ENCODE measurements at places on chromosomes 12 and 14.

DNA sequence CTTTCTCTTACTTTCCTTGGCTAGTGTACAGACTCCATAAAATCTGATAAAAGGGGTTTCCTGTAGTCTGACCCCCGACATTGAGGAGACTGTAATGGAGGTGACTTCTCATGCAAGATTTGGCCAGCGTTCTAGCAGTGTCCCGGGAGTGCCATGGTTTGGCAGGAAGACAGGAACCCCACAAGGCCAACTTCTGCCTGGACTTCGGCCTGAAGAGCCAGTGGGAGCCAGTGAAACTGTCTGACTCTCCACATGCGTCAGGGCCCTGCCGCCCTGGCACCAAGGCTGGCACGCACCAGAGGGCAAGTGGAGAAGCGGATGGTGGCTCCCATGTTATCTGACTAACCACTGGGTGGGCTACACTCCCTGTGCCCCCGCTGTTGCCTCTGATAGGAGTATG is 70.5 kb downstream of the TMEM260 start:
- no peak for DNase-seq

GRCh38 chr14:38901791-38902190 is 201.2 kb downstream of the SEC23A start:
- DNase-seq, result no peak

GRCh38 chr12:46489951-46490388 is 117.4 kb upstream of the SLC38A2 start:
- no peak for DNase-seq

DNA sequence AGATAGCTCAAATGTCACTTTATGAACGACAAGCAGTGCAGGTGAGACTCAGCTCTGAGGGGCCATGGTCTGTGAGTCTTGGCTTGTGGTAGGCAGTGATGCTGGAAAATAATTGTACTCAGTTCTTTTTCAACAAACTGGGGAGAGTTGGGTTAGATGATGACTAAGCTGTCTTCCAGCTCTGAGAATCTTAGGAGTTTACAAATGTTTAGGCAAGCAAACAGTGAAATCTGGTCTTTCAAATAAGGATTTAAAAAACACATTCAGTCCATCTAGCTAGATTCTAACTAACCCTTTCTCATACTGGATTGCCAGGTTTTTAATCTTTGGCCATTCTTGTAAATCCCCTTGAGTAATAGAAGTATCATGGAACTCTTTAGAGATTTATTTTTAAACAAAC is 3.4 kb downstream of the PHC1 start:
- peak; percentile 3 for DNase-seq

DNA sequence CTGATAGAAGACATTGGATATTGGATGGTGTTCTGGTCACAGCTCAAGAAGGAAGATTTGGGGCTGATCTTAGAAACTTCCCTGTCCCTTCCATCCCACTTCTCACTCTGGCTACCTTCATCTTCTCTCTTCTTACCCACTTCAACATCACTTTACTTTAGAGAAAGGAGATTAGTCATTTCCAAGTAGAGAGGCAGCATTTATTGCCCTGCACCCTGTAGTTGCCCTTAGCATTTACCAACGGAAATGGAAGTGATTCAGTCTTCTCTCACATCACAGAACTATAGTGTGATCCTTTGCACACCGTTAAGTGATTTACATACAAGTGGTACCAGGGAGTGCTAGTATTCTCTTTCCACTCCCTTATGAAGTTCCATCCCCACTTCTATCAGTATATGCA is 52.4 kb downstream of the PHLDA1 start:
- peak; percentile 59 for DNase-seq

DNA sequence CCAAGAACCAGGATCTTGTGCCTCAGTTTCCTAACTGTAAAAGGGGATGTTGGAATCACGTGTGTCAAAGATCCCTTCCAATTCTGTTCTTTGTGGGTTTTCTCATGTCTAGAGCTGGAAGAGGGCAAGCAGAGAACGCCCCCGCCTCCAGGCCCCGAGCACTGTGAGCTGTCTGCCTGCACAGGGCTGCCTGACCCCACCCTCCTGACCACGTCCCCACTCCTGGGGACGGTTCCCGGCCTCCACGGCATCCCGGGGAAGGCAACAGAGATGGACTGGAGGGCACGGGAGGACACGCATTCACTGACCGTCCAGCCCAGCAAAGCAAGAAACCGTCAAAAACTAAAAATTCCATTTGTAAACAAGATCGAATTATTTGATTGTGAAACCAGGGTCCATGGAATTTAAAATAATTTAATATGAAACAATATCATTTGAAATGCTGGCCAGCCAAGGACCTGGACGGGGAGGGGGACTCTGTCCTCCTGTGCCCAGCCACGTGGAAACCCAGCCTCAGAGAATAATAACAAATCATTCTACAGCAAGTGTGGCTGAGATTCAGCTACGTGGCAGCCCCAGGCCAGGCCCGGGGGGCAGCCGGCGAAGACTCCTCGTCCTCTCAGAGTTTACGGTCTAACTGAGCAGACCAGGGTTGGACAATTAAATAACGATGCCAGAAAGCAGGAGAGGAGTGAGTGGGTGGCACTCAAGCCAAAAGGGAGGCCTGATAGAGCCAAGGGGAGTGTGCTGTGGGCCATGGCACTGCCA is 87.3 kb upstream of the DIO3 start:
- DNase-seq, result no peak

GRCh38 chr12:71958056-71958455 is 19.4 kb downstream of the TPH2 start:
- DNase-seq, result peak; percentile 13

DNA sequence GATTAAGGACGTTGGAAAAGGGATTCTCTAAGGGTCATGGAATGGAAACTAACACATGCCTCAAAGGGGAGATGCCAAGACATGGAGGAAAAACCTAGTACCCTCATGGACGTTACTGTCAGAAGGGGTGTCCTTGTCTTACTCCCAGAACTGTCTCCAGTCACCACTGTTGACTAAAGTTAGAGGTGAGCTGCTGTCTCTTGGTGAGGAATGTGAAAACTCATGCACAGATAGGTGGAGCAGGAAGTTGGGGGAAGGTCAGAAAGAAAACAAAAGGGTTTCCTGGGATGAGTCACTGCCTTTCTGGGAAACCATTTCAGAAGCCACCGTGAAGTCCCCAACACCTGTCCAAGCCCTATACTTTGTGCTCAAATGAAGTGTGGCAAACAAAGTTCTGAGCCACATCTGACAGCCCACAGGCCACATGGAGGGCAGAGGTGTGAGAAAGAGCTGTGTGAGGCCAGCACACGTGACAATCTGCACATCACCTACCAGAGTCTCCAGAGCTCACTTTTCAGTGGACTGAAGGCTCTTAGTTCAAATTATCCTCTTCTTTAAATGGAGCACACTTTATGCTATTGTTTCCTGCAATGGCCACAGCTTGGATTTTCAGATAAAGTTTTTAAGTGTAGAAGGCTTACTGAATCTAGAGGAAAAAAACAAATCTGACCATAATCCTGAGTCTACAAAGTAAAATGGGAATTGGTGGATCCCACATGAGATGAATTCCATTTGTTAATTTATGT is 92.9 kb upstream of the EGLN3 start:
- DNase-seq, result no peak

DNA sequence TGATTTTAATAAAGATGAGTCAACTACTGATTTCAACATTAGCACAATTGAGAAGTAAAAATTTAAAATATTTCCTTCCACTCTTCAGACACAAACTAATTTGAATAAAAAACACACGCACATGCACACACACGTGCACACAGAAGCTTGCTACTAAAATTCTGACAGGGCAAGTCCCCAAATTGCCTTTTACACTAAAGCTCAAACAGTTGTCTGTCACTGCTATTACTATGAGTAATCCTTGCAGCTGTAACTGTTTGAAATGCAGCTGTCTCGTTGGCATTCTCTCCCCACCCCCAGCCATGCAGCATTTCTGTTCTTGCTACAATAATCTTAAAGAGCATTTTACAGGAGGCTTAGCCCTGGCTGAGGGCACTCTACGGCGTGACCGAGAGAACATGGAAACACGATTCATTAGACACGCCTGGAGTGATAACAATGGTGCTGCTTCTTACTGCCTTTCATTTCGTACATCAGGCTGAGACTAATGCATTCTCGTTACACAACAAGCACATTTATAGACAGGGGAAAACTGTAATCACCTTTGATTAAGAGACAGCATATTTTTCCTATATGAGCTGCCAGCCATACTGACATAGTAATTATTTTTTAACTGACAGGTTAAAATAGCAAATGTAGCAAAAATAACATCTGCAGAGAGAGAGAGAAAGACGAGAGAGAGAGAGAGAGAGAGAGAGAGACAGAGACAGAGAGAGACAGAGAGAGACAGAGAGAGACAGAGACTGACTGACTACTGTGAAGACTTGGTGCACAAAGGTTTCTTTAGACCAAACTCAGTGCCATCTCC is 153.8 kb downstream of the MED13L start:
- peak; percentile 77 for DNase-seq

DNA sequence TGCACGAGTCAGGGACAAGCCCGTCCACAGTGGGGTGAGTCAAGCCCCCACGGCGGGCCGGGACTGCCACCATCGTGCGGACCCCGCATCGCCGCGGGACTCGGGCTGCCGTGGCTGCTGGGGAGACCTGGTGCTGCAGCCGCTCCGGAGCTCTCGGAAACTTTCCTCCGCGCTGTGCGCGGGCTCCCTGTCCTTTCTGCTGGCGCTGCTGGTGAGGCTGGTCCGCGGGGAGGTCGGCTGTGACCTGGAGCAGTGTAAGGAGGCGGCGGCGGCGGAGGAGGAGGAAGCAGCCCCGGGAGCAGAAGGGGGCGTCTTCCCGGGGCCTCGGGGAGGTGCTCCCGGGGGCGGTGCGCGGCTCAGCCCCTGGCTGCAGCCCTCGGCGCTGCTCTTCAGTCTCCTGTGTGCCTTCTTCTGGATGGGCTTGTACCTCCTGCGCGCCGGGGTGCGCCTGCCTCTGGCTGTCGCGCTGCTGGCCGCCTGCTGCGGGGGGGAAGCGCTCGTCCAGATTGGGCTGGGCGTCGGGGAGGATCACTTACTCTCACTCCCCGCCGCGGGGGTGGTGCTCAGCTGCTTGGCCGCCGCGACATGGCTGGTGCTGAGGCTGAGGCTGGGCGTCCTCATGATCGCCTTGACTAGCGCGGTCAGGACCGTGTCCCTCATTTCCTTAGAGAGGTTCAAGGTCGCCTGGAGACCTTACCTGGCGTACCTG is 1.1 kb downstream of the PDE3A start:
- DNase-seq, result peak; percentile 44

DNA sequence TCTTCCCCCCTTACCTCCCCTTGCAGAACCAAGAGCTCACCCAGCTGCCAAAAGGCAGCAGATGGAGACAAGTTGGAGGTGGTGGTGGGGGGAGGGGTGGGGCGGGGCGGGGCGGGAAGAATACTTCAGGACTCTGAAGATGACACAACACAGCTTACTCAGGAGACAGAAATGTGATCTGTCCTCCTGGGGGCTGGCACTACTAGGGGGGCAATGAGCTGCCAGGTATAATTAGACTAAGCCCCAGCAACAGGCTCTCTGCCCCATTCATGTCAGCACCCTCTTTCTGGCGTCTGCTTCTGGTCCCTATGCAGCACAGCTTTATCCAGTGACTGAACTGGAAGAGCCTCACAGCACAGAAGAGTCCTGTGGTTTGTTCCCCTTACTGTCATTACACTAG is 407.0 kb downstream of the MED13L start:
- no peak for DNase-seq

DNA sequence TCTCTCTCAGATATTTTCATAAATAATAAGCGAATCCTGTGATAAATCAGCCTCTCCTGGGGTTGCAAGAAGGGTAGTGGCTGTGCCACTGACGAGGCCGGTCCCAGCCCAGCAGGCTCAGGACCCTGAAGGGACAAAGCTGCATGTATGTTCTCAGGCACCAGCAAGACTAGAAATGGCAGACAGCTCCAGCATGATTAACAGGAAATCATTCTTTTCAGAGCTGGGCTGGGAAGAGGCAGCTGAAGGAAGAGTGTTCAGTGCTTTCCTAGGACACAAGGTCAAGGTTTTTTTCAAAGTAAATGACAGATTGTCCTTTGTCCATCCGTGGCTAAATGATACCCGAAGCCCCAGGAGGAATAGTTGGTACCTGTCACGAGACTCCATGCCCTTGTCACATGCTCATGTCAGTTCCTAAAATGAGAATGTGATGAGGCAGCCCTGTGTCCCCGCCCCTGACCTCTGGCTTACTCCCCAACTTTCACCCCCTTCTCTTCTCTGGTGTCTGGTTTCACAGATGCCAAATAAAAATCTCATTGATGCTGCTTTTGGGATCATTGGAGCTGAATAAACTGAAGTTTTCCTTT is 65.1 kb downstream of the PPP1R36 start:
- DNase-seq, result no peak

GRCh38 chr12:62631471-62632410 is 165.1 kb downstream of the MON2 start:
- DNase-seq, result peak; percentile 70

GRCh38 chr12:28683366-28683765 is 465.7 kb upstream of the FAR2 start:
- peak; percentile 12 for DNase-seq

- DNase-seq, result no peak
Measured at GRCh38 chr12:41699658-41700057, 445.0 kb downstream of the GXYLT1 start.

DNA sequence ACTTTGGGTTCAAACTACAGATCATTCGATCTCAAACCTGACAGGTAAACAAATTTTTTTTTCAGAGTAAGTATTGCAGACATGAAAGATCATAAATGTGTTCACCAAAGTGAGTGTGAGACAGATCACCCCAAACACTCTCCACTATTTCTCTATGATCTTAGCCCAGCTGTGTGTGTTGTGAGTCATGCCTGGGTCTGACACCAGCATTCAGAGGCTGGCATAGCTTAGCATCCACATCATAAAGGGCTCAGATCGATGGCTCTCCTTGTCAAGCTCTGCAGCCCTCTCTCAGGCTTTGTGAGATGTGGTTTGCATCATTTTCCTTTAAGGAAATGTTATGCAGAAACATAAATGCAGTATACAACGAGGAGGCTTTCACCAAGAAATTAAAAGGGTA is 164.9 kb downstream of the ETV6 start:
- DNase-seq, result peak; percentile 77

GRCh38 chr14:89918721-89919120 is 35.8 kb downstream of the EFCAB11 start:
- no peak for DNase-seq

GRCh38 chr14:59336098-59336497 is 129.1 kb downstream of the GPR135 start:
- no peak for DNase-seq

- peak; percentile 98 for DNase-seq
Measured at GRCh38 chr14:74886001-74886400, 4.3 kb downstream of the DLST start.

- peak; percentile 38 for DNase-seq
Measured at GRCh38 chr12:43501703-43502102, 50.3 kb downstream of the ADAMTS20 start.

- DNase-seq, result no peak
Measured at GRCh38 chr14:104874571-104875411, 9.7 kb downstream of the CEP170B start.

- DNase-seq, result no peak
Measured at GRCh38 chr14:87186737-87187136, 806.2 kb downstream of the GALC start.

GRCh38 chr12:124504273-124505000 is 63.0 kb downstream of the NCOR2 start:
- DNase-seq, result peak; percentile 90

GRCh38 chr12:62933220-62933601 is 1.7 kb downstream of the PPM1H start:
- no peak for DNase-seq

GRCh38 chr14:74510223-74510931 is 16.8 kb downstream of the ISCA2 start:
- no peak for DNase-seq

- peak; percentile 74 for DNase-seq
Measured at GRCh38 chr14:75825147-75825592, 156.6 kb downstream of the TGFB3 start.

- DNase-seq, result no peak
Measured at GRCh38 chr14:22433069-22433468, 156.0 kb downstream of the DAD1 start.

- DNase-seq, result peak; percentile 84
Measured at GRCh38 chr12:104108755-104109445, 29.1 kb downstream of the NFYB start.

All from fibroblast of villous mesenchyme (primary cell).